T-helper 22 cell (primary cell): ENCODE measurements at places on chromosomes 16 and 17.

GRCh38 chr16:84729716-84730320 is 30.0 kb downstream of the USP10 start:
- no peak for DNase-seq

DNA sequence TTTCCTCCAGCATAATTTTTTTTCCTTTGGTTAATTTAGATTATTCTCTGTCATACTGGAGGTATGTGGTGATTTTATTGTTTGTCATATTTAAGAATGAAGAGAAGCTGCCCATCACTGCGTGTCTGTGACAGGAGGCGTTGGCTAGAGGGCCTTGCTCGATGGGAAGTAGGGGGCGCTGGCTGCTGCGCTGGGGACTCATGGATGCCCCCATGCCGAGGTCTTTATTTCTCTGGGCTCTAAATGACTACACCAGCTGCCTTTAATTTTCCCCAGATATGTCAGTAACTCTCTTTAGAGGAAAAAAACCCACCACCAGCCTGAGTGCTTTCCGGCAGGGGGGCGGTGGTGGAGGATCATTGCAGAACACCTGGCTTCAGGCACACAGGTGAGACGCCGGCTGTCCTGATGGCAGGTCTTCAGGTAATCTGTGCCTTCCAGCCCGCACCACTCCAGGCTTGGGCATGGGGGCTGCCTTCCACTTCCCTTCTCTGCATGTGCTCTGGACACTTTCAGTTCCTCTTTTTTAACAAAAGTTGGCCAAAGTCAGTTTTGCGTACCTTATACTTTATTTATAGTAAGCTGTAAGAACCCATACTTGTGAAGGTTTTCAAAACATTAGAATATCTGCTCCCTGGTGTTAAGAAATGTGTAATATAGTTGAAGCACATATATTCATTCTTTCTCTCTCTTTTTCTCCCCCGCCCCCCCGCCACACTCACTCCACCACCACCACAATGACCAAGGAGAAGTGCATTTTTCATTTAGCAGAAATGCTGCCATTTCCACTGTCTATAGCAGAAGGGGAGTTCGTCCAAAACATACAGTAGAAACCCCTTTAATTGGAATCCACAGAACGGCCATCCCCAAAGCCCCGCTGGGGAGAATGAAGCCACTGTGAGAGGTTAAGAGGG is 192.7 kb downstream of the RPTOR start:
- DNase-seq = no peak

- no peak for DNase-seq
These were observed 134.5 kb downstream of the CDH8 start for GRCh38 chr16:61901689-61902088.

- DNase-seq = no peak
These were observed 467.7 kb downstream of the SOX9 start for GRCh38 chr17:72588561-72588960.

DNA sequence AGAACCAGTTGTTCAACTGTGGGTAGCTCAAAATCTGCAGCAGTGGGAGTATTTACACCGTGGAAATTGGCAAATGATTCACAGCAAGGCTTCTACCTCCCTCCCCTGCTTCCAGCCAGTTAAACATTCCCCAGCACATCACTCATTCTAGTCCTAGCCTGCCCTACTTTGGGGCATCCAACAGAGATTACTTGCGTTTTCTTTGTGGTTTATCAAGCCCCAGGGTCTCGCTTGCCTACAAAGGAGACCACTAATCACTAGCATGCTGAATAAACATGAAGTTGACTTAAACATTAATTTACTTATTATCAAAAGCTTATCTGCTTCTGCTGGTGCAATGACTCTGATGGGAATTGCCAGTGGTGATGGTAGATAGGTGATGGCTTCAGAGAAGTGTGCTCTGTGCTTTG is 94.5 kb downstream of the MARF1 start:
- no peak for DNase-seq

- DNase-seq = no peak
These were observed 197.7 kb upstream of the CIBAR2 start for GRCh38 chr16:85309656-85310587.

DNA sequence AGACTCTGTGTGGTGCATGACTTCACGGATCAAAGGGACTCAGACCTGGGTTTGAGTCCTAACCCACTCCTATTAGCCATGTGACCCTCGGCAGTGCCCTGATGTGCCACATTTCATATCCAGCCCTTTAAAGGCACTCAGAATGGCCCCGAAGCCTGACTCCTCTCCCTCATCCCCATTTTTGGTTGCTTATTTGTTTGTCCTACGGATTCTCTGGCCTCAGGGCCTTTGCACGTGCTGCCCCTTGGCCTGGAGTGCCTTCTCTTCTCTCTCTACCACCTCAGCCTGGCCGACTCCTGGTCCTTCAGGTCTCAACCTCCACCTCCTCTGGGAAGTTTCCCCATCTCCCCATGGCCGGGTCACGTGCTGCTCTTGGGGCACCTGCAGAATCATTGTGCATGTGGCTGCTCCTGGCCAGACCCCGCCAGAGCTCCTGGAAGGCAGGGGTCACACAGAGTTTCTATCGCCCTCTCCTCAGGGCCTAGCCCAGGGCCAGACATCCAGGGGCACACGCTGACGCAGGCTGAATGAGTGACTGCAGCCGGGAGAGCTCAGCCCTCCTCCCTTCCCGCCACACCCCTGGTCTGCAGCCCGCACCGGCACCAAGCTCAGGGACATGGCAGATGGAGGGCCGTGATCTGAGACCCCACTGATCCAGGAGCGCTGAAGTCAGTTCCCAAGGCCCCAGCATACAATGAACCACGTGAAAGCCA is 22.0 kb upstream of the CIBAR2 start:
- no peak for DNase-seq

DNA sequence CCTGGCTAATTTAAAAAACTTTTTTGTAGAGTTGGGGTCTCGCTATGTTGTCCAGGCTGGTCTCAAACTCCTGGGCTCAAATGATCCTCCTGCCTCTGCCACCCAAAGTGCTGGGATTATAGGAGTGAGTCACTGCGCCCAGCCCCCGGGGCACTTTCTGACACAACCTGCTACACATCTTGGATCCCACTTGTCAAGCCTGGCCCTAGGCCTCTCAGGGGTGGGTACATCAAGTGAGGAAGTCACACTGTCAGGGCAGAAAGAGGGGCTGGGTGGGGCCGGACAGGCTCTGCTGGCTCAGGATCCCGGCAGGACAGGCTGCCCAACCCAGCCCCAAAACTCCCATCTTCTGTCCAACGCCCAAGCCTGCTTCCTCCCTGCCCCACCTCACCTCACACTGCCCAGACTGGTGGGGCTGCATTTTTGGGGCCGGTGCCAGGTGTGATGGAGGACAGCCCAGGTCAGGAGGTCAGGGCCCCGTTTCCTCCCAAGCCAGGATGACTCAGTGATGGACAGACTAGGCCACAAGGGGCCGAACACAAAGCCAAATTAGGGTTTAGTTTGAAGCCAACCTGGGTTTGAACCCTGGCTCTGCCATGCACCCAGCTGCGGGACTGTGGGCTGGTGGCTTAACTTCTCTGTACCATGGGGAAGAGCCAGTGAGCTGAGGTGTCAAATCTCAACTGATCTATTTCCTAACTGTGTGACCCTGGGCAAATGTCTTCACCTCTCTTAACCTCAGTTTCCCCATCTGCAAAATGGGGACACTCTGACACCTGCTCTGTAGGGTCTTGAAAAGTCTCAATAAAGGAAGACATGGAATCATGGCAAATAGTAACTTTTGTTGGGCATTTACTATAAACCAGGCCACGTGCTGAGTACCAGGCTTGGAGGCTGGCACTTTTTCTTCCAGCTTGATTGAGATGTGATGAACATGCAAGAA is 8.9 kb upstream of the PPL start:
- DNase-seq = no peak

DNA sequence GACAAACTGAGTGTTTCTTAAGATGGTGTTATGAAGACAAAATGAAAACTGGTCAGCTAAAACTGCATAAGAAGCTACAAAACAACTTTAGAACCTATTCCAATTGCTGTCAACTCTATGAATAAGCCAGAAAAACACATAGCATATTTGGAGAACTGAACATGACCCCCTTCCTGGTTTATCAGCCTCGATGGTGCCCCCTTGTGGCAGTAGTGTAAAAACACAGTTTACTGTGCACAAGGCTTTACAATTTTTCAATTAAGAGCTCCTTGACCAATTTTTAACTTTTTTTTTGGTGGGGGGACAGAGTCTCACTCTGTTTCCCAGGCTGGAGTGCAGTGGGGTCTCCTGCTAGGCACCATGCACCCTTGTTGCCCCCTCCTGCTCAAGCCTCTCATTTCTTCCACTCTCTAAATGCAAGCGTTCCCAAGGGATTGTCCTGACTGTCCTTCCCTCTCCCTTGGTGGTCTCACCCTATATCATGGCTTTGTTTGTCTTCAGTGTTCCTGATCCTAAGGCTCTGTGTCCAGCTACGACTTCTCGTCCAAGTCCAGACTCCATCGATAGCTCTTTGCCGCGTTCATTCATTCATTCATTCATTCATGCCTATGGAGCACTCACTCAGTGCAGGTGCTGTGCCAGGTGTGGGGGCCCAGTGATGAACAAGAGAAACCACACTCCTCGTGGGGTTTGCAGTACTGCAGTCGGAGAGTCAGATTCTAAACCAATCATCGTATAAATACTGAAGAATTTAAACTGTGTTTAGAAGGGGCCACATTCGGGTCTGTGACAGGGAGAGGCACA is 7.5 kb downstream of the EIF1 start:
- peak; percentile 55 for DNase-seq
